ENCODE measurements at places on chromosomes 11 and 22. TPM values are rescaled to one million over a fixed set of nuclear protein-coding genes. Genes with fewer than 3 reads are reported as not detected.

KRTAP5-8 gene
- total RNA-seq: not detected

ZNF195 gene
- 20.8 TPM for total RNA-seq

KCNQ1OT1 gene
- total RNA-seq: 5.0 TPM

CCDC89 gene
- total RNA-seq: 6.0 TPM

PNPLA5 gene
- total RNA-seq: 0.50 TPM

KCNJ11 gene
- not detected for total RNA-seq

CSNK2A3 gene
- 2.6 TPM for total RNA-seq

NXPE4 gene
- total RNA-seq: not detected

LGR4 gene
- total RNA-seq: 8.3 TPM

KRTAP5-2 gene
- total RNA-seq: not detected

SLC22A8 gene
- total RNA-seq: not detected

TLCD5 gene
- total RNA-seq: 9.4 TPM

POU2AF2 gene
- not detected for total RNA-seq

OR52B4 gene
- not detected for total RNA-seq

MS4A6E gene
- total RNA-seq: not detected

APOL5 gene
- total RNA-seq: not detected

NRGN gene
- 0.58 TPM for total RNA-seq

APOBEC3F gene
- total RNA-seq: 6.6 TPM

APOBEC3C gene
- 19.1 TPM for total RNA-seq

TENM4 gene
- 143 TPM for total RNA-seq

CRYAB gene
- total RNA-seq: 48.3 TPM

FGF19 gene
- total RNA-seq: not detected

OR2D2 gene
- total RNA-seq: 0.29 TPM

IGLL5 gene
- not detected for total RNA-seq

P2RY2 gene
- total RNA-seq: not detected

C22orf31 gene
- total RNA-seq: 0.15 TPM

C1QTNF5 gene
- total RNA-seq: 29.8 TPM

OR5T2 gene
- total RNA-seq: not detected

MS4A12 gene
- not detected for total RNA-seq
